ENCODE measurements at places on chromosomes 2 and 18.

DNA sequence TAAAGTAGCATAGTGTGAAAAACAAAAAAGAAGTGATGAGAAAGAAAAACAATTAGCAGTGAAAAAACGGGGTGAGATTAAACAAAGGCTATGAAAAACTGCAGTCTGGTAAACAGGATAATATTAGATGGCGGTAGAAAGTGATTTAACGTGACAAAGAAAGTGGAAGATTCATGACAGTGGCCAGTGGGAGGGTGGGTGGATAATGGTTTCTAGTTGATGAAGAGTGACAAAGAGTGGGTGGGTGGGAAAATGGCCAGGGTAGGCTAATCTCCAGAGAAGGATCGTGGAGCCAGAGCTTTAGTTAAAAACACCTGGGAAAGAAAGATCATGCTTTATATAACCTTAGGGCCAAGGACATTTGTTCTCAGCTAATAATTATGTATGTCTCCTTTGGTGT is 1667.8 kb downstream of the LRP1B start:
- DNase-seq: no peak

DNA sequence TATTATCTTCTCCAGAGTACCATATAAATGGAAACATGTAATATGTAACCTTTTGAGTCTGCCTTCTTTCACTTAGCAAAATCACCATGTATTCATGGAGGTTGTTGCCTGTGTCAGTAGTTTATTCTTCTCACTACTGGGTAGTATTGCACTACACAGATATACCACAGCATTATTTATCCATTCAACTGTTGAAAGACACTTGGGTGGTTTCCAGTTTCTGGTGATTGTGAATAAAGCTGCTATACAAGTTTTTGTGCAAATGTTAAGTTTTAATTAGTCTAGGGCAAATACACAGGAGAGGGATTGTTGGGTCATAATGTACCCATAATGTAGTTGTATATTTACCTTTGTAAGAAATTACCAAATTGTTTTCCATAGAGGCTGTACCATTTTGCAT is 29.6 kb upstream of the RPRD1A start:
- DNase-seq: no peak

GRCh38 chr2:158253170-158253569 is 151.5 kb downstream of the UPP2 start:
- no peak for DNase-seq

GRCh38 chr2:38245114-38245641 is 131.9 kb downstream of the ATL2 start:
- no peak for DNase-seq

DNA sequence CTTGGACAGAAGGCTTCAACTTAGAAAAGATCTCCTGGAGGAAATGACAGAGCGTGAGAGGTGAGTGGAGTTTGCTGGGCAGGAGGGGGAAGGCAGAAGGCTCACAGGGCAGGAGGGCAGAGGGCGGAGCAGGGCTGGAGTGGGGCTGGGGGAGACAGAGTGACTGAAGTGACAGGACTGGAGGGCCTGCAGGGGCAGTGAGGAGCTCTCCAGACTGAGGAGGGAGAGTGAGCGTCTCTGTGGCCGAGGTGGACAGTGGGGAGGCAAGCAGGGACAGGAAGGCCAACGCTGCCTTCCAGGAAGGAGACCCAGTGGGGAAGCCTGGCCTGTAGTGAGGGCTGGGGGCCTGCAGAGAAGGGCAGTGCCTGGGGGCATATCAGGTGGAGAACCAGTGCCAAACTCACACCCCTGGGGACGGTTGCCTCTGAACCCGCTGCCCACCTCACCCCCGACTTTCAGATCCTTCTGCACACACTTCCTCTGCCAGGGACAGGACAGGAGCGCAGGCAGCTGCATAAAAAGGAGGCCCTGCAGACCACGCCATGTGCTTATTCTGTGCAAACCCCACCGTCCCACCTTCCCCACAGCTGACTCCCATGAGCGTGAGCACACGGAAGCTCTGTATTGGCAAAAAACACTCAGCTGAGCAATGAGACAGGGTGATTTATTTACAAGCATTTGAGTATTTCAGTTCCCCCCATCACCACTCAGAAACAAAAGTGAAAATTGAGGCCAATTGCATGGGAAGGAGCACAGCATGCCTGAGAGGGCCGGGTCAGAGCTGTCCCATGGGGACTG is 244.3 kb downstream of the FAM210A start:
- DNase-seq: no peak

DNA sequence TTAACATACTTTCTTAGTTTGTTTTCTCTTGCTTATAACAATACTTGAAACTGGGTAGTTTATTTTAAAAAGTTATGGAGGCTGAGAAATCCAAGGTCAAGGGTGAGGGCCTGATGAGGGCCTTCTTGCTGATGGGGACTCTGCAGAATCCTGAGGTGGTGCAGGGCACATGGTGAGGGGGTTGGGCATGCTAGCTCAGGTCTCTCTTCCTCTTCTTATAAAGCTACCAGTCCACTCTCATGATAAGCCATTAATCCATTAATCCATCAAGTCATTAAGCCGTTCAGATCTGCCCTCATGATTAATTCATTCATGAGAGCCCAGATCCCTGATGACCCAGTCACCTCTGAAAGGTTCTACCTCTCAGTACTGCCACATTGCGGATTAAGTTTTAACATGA is 21.4 kb downstream of the ALMS1 start:
- DNase-seq: no peak

DNA sequence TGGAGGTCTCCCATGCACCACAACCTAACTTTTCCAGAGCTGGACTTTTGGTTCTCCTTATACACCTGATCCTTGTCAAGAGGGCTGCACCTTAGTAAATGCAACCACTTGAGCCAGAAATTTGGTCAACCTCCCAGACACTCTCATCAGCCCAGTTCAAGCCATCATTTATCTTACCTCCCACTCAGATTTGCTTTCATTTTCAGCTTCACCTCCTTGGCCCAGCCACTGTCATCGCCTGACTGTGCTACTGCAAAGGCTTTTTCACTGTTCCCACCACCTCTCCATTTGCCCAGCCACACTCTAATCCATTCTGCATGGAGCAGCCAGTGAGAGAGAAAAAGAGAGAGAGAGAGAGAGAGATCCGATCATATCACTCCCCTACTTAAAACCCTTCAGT is 112.4 kb upstream of the DDX18 start:
- DNase-seq: no peak

GRCh38 chr2:235165631-235166030 is 213.8 kb downstream of the SH3BP4 start:
- DNase-seq: no peak

GRCh38 chr2:208370881-208371633 is 35.5 kb upstream of the PTH2R start:
- no peak for DNase-seq

- no peak for DNase-seq
These were observed 128.7 kb upstream of the GLI2 start for GRCh38 chr2:120606931-120607330.

- DNase-seq: peak; percentile 55
These were observed 271.3 kb downstream of the LRATD1 start for GRCh38 chr2:14903709-14904374.

- DNase-seq: no peak
These were observed 5.8 kb upstream of the GBX2 start for GRCh38 chr2:236173729-236174607.

GRCh38 chr2:101123795-101124471 is 27.2 kb downstream of the TBC1D8 start:
- no peak for DNase-seq

DNA sequence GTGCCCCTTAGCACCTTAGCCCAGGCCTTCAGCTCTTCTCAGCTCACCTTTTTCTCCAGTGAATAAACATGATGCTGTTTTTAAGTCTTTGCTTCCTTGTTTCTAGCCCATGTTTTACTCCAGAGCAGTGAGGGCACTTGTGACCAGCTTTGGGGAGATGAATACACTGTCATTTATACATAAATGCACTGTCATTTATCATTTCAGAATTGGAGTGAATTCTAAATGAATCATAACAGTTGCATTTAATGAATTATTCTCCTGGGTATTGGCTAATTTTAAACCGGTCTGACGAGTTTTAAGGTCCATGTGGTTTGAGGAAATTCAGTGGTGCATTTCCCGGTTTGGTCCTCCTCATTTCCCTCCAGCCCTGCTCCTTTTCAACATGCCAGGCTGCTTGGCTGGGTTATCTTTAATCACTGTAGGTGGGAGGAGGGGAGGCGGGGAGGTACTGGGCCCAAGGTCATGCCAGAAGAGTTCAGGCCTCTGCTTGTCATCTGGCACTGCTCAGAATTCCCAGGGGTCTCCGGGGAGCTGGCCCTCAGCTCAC is 23.9 kb downstream of the PRKCE start:
- DNase-seq: no peak

- no peak for DNase-seq
These were observed 2.4 kb downstream of the FHL2 start for GRCh38 chr2:105396254-105397024.

- no peak for DNase-seq
These were observed 68.0 kb downstream of the COBLL1 start for GRCh38 chr2:164773635-164774034.

GRCh38 chr2:79971807-79972206 is 332.7 kb downstream of the LRRTM1 start:
- DNase-seq: no peak

GRCh38 chr2:29053223-29053622 is 21.1 kb downstream of the PCARE start:
- no peak for DNase-seq

- DNase-seq: no peak
These were observed 108.1 kb upstream of the ACAA2 start for GRCh38 chr18:49921318-49921985.

- DNase-seq: no peak
These were observed 112.2 kb downstream of the CEP192 start for GRCh38 chr18:13103366-13103765.

GRCh38 chr2:76985387-76986136 is 536.6 kb downstream of the LRRTM4 start:
- DNase-seq: no peak

- no peak for DNase-seq
These were observed 14.0 kb upstream of the ZNF396 start for GRCh38 chr18:35390951-35391700.

DNA sequence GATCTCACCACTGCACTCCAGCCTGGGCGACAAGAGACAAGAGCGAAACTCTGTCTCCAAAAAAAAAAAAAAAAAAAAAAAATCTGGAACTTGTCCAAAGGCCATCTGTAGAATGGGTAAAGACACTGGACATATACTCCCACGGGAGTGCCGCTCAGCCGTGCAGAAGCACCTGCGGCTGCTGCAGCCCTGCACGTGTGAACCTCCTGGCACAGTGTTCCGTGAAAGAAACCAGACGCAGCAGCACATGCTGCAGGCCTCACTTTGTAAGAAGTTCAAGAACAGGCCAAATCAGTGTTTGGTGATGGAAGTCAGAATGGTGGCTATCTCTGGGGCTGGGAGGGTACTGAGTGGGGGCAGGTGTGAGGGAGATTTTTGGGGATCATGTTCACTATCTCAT is 6.5 kb downstream of the CHRND start:
- no peak for DNase-seq

DNA sequence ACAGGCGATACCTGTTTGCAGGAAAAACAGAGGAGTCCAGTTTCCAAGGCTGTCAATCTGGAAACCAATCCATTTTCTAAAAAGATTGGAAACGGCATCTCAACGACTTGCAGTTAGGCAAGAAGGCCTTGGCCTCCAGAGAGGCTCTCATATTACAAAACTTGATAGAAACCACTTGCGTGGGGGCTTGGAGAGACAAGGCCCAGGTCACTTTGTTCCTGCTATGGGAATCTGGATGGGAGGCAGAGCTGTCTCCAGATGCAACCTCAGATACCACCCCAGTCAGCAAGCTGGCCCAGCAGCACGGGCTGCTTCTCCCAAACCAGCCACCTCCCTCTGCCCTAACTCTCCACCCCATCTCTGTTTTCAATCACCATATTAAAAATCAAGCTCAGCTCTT is 298.8 kb downstream of the TNS1 start:
- DNase-seq: no peak

DNA sequence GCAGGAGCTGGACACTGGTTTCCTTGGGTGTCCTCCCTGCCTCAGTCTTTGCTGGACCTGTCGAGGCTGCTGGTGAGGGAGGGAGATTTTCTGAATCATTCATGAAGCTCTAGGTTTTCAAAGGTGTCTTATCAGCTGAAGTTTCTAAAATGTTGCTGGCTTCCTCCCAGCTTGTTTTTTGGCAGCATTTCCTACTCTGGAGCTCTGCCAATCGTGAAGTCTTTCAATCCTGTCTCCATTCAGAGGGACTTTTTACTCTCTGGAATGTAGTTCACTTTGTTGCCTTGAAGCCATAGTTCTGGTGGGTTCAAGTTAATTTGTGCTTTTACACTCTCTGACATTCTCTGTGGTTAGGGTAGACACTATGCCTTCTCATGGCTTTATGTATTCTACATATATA is 23.9 kb downstream of the SNTG2 start:
- no peak for DNase-seq

- DNase-seq: no peak
These were observed 44.7 kb upstream of the FLACC1 start for GRCh38 chr2:201401815-201402214.

GRCh38 chr18:1779587-1779986 is 791.7 kb downstream of the METTL4 start:
- no peak for DNase-seq

- no peak for DNase-seq
These were observed 23.8 kb downstream of the GNLY start for GRCh38 chr2:85718009-85718391.

GRCh38 chr2:64838817-64839216 is 150.4 kb upstream of the SLC1A4 start:
- no peak for DNase-seq

DNA sequence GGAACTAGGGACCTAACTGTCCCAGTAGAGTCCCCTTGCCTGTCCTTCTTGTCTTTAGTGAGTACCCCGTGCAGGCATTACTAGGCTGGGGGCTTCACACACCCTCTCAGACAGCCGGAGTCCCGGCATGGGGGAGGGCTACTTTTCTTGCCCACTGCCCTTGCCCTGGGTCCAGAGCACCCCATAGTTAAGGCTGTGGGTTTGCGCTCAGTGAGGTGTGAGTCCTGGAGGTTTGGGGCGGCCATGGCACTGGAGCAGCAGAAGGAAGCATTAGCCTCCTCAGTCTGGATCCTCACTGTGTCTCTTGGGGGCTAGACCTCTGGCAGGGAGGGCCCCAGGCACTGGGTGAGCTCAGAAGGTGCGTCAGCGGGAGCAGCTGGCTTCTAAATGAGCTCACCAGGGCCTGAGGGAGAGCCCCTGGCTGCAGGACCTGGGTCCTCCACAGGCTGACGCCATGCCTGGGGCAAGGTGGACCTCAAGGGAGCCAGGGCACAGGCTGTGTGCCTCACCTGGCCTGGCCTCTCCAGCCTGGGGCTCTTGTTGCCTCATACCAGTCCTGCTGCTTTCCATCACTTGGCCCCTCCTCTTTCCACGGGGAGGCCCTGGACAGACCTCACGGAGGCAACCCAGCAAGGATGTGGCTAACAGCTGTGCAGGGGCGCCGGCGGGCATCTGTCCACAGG is 27.4 kb downstream of the HS6ST1 start:
- DNase-seq: no peak

DNA sequence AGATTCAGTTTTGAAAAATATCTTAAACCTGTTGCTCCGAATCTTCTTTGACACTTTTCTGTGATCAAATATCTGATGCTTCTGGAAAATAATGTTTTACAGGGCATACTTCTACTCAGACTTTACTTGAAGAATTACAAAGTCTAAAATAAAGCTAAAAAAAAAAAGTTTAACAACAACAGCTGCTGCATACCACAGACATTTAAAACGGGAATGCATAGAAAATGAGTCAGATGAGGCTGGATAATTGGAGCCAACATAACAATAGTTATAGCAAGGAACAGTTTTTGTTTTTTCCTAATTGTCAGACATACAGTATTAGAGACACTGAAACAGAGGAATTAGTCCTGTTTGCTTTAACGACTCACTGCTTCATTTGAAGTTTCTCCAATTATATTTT is 1090.2 kb downstream of the SUCLG1 start:
- no peak for DNase-seq

GRCh38 chr2:56688661-56689060 is 504.9 kb downstream of the CCDC85A start:
- DNase-seq: no peak
